ENCODE measurements at places on chromosomes 11 and 22.

- no peak for DNase-seq
Observed at GRCh38 chr11:106457727-106458126, 380.3 kb downstream of the AASDHPPT start.

DNA sequence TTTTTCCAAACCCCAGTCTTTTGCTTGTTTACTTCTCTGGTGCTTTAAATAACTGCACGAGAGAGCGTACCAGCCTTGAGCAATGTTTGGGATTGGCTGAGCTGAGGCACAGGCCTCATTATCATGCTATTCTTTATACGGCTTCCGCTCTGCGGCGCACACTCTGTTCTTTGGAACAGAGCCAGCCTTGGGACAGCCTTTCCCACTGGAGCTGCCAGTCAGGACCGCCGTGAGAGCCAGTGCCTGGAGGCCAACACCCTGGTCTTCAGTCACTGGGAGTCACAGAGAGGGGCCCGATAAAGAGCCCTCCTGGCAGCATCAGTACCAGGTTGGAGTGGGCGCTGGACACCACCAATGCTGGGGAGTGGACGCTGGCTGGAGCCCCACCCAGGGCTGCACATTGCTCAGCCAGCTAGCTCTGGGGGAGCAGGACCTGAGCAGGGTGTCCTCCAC lies 125.6 kb downstream of the BCR start:
- DNase-seq: no peak

- DNase-seq: no peak
Observed at GRCh38 chr11:77783025-77783424, 37.5 kb downstream of the RSF1 start.

- DNase-seq: no peak
Observed at GRCh38 chr11:73553266-73553665, 44.6 kb downstream of the FAM168A start.

DNA sequence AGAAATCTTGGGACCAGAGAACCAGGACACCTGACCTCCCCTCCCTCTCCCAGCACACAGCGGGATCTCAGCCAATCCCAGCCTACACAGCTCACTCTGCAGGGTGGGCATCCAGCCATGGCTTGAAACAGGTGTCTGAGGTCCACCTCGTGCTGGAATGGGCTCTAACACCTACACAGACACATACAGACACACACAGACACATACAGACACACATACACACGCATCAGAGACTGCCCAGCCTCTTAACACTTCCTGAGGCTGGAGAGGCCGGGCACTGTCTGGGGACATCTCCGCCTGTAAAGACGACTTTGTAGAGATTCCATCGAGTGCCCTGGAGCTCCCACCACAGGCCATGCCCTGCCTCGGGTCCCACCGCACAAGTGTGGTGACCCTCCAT lies 36.7 kb downstream of the CAPN1 start:
- DNase-seq: no peak

DNA sequence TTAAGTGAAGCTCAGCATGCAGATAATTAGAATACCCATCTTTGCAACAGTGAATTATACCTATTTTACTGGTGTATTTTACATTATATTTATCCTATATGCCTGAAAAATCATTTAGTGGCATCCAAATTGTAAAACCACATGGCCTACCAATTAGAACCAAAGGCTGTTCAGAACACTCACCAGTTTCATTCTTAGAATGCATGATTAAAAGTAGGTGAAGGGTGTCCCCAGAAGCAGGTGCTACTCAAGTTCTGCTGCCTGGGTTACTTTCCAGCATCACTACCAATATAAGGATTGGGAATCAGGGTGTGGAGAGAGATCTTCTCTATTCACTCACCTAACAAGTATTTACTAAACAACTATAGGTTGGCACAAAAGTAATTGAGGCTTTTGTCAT lies 103.3 kb downstream of the SGSM3 start:
- DNase-seq: no peak

GRCh38 chr11:133265530-133266035 lies 266.7 kb downstream of the OPCML start:
- DNase-seq: no peak
